ENCODE measurements at places on chromosomes 6 and 20. TPM values are rescaled to one million over a fixed set of nuclear protein-coding genes. Genes with fewer than 3 reads are reported as not detected.

GRCh38 chr6:170516783-170517616, 36.1 kb downstream of the PSMB1 start:
- H3K4me3 ChIP-seq: no peak overlapping the region
- no peak overlapping the region for H3K27ac ChIP-seq
- H3K4me1 ChIP-seq: no peaks in the 10 kb centered on the region
- no peaks in the 10 kb centered on the region for H3K27me3 ChIP-seq
- H3K36me3 ChIP-seq: no peaks in the 10 kb centered on the region

DNA sequence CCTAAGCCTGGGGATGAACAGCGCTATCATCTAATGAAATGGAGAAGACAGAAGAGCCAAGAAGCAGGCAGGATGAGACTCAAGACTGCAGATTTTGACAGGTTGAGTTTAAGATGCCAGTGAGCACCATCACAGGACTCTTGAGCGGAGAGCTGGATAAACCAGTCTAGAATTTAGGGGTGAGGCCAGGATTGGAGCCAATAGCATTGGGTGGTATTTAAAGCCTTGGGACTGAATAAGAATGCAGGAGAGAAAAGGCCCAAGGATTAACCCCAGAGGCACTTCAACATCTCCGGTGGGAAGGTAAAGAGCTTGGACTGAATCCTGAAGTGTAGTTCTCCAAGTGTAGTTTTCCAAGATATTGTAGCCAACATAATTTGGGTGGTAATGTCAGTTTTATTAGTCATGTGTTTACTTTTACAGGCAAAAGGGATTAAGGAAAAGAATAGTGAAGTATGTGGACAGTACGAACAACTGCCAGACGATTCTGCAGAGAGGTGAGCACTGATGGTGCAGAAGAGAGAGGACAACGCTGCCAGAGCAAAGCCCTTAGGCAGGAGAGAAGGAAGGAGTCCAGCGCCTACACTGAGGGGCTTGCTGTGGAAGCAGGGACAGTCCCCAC, 85.2 kb downstream of the DTNBP1 start:
- no peaks in the 10 kb centered on the region for H3K27me3 ChIP-seq
- no peak overlapping the region for H3K4me3 ChIP-seq
- H3K4me1 ChIP-seq: peaks cover 12% of the 10 kb centered on the region
- DNase-seq: no peak

ZNF311 gene
- total RNA-seq: 0.35 TPM

SNX5 gene
- 63.0 TPM for total RNA-seq

TOX2 gene
- total RNA-seq: 14.6 TPM

Measured in thoracic aorta (tissue), 2 donors.